Bone marrow (tissue), 2 donors: ENCODE measurements at places on chromosomes 11 and 22.

DNA sequence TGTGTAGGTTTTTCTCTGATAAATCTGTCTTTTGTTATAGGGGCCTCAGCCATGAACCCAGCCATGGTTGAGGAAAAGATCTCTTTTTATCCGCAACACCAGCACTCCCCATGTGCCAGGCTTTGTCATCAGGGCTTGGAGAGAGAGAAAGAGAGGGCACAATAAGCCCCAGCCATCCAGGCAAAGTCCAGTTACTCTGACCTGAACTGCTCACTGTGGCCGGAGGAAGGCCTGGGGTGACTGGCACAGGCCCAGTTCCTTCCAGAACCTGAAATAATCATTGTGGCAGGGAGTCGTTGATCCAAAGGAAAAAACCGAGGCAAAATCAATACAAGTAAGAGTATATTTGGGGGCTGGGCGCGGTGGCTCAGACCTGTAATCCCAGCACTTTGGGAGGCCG, 3.9 kb upstream of the ARHGAP8 start:
- no peak for DNase-seq

DNA sequence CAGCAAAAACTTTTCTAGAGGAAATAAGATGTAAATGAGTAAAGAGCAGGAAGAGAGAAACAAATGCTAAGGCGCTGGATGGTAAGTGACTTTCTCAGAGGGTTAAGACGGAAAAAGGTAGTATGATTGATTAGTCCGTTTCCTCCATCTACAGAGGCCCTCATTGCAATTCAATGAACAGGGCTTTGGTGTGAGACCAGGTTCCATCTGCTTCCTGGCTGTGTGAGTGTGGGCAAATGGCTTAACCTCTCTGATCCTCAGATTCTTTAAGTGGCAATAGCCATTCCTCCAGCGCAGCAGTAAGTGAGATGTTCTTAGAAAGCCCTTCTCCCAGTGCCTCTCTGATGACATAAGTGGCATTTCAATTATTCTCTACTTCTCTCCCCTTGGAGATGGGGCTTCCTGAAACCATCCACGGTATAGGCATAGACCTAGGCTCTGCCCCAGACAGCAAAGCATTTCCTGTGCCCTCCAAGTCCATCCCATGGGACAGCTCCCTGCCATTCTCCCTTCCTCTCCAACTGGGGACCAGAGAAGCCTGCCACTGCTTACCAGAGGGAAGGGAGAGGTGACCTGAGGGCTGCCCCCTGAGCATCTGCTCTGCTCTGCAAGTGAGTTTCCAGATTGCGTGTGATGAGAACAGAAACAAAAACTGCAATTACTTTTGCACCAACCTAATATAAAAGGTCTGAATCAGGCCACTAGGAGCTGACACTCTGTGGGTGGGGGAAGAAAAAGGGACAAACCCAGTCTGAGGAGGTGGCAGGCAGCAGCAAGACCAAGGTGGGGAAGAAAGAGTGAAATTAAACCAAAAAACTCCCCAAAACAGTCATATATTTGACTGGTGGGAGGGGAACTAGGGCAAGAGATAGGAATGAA, 12.7 kb upstream of the CD44 start:
- no peak for DNase-seq

- DNase-seq = no peak
Observed at GRCh38 chr11:109309153-109309552, 112.8 kb upstream of the C11orf87 start.

DNA sequence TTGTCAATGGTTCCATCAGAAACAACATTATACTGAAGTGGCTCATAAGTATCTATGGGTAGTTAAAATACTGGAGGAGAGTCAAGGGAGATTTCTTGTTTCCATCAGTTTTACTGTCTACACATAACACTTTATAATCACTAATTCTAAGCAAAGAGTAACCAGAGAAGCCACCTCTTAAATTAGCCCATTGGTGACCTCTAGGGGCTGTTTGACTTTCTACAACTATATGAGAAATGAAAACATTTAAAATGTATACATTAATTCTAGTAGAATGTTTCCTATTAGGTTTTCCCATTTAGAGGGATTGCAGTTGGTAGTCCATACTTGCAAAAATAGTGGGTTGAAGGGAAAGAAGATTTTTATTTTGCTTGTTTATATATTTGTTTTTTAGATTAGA, 504.3 kb downstream of the FAM181B start:
- DNase-seq = no peak

DNA sequence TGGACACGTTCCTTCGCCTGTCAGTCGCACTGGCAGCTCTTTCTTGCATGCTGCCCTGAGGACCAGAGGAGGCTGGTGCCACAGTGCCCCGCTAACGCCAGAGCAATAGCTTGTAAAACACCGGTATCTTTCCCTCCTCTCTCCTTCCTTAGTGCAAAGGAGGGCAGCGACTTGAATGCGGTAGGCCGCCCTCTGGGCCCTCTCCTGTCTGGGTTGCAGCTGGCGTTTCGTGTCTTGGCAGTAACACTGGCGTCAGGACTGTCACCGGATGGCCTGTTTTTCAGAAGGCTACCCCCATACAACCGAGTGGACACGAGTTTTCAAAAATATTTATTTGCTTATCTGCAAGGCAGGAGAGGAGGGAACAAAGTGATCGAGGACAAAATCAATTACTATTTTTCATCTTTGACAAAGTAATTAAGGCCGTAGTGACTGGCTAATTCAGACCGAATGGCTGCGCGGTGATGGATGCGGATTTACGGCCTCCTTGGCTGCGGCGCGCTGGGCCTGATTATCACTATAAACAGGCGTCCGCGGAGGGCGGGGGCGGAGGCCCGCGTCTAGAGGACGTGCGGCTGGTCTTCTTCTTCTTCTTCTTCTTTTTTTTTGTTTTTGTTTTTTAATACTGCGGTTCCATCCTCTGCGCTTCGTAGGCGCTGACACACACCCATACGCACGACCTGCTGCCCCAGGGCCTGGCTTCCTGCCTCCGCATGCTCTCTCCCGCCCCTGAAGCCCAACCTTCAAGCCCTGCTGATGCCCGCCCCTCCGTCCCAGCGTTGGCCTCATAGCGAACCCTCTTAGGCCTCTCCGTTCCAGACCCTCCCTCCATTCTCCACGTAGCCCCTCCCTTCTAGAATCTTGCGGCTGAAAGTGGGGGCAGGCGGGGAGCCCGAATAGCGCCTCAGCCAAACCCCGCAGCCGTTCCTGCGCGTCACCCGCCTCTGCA, 2.9 kb upstream of the SLC6A5 start:
- DNase-seq = no peak

- no peak for DNase-seq
Observed at GRCh38 chr22:24271386-24271854, 789 bp downstream of the SPECC1L start.

DNA sequence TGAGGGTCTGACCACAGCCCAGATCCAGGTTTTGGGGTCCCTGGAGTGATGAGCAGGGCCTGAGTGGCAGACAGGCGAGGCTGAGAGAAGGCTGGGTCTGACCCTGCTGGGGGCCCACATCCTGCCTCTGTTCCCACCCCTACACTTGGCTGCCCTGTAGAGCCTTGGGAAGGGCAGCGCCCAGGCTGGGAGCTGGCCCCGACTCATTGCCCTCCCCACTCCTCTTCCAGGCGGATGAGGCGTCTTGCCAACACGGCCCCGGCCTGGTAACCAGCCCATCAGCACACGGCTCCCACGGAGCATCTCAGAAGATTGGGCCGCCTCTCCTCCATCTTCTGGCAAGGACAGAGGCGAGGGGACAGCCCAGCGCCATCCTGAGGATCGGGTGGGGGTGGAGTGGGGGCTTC, 4.9 kb downstream of the DERL3 start:
- DNase-seq = no peak

DNA sequence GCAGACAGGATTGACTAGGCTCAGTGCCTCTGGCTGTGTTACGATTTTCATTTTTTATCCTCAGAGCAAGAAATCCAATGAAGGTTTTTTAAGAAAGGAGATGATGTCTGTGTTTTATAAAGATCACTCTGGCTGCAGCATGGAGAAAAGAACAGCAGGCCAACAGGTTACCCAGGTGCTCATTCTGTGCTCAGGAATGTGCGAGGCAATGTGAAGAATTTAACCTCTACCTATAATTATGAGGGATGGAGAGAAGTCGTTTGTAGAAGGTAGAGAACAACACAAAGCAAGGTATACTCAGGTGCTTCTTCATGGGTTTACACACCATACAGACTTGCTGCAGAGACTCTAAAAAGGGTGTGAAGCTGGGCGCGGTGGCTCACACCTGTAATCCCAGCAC, 10.0 kb upstream of the RTCB start:
- DNase-seq = no peak

DNA sequence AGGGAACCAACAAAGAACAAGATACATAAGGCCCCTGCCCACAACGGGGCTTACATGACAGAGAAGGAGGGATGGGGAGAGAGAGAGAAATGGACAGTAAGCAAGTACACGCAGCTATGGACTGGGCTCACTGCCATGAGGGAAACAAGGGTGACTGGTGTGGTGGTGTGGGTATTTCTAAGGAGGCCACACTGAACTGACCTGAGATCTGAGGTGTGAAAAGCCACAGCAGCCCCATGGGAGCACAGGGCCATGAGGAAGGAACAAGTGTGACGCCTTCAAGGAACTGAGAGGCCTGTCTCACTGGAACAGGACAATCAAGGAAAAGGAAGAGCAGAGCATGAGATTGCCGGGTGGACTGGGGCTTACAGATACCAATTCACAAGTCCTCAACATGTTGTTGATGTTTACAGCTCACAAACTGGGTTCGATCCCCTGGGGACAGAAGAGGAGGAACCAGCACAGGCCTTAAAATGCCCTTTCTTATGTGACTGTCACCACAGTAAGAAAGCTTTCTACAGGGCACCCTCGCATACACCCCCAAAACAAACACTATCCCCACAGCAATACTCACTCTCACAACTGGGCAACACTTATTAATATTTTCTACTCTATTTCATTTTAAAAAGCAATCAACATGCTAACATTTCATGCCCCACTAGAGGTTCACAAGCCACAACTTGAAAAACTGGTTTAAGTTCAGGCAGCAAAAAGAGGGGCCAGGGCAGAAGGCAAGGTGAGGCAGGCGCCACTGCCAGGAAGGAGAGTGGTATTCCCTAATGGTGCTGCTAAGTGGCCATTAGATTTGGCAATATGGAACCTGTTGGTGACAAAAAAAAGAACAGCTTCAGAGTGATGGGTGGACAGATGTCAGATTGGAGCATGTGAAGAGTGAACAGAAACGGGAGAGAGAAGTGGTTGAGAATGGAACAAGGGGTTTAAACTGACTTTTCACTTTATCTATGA, 39.1 kb downstream of the TCIRG1 start:
- DNase-seq = no peak

- DNase-seq = peak; percentile 91
Observed at GRCh38 chr22:30277547-30278344, 11.1 kb upstream of the OSM start.

DNA sequence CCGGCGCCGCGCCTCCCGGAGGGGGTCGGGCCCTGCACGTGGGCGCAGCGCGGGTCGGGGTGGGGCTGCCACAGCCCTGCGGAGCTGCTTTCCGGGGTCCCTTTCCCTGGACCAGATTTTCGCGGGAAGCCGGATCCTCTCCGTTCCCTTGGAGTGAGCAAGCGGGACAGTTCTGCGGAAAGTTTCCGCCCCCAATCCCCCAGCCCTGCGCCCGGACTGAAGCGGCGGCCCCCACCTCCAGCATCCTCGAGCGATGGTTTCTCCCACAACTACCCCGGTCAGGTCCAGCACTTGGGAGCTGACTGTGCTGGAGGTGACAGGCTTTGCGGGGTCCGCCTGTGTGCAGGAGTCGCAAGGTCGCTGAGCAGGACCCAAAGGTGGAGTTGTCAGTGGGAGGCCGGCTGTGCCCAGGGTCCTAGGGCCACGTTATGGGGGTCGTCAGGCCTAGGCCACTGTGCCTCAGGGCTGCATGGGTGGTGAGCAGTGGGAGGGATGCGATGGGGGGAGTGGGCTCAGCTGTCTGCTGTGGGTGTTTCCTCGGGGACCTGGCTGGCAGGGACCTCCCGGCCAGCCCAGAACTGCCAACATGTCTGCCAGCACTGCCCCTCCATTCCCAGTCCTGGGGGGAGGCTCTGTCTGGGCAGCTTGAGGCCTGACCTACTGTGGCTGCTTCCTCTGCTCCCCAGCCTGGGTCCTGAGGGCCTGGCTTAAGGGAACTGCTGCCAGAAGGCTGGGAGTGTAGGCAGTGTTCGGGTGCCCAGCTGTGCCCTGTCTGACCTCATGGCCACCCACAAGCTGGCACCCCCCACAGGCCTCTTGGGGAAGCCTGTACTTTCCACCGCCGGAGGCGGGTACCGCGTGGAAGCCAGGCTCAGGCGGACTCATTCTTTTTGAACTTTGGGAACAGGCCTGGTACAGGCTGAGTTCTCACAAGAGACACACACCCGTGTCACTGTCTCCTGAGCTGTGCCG, 726 bp downstream of the ST3GAL4 start:
- DNase-seq = no peak

DNA sequence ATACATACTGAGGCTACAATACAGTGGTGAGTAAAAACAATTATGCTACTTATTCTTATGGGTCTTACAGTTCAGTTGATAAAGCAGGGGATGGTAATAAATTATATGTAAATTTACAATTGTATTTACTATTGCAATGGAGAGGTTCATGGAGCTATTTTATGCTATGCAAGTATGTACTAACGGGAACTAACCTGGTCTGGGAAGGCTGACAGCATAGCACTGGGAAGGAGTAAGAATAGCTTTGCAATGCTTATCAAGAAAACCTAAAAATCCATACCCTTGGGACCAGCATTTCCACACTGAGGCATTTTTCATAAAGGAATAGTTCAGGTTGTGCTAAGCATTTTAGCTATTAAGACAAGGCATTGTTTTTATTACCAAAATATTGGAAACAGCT, 700.6 kb downstream of the NELL1 start:
- no peak for DNase-seq

DNA sequence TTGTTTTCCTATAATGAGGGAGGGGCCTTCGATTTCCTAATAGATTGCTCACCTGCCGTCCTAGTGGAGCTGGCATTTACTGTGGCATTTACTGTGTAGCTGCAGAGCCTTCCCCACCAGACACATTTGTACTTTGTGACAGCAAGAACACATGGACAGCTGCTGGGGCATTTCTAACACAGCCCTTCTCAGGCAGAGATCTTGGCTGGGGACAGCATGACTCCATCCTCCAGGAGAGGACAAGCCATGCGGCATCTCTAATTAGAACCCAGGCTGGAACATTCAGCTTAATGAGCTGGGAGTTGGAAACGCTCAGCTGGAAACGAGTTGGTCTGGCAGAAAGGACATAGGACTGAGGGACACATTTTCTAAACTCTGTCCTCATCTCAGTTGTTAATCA, 887.5 kb downstream of the NTM start:
- DNase-seq = no peak

- peak; percentile 2 for DNase-seq
Observed at GRCh38 chr22:38872831-38873248, 824 bp upstream of the CBX6 start.
